ENCODE measurements at places on chromosomes 5 and 9.

- no peak for DNase-seq
Observed at GRCh38 chr9:18437315-18438201, 36.4 kb upstream of the ADAMTSL1 start.

GRCh38 chr9:129102791-129103594 is 7.6 kb downstream of the CRAT start:
- DNase-seq = no peak

DNA sequence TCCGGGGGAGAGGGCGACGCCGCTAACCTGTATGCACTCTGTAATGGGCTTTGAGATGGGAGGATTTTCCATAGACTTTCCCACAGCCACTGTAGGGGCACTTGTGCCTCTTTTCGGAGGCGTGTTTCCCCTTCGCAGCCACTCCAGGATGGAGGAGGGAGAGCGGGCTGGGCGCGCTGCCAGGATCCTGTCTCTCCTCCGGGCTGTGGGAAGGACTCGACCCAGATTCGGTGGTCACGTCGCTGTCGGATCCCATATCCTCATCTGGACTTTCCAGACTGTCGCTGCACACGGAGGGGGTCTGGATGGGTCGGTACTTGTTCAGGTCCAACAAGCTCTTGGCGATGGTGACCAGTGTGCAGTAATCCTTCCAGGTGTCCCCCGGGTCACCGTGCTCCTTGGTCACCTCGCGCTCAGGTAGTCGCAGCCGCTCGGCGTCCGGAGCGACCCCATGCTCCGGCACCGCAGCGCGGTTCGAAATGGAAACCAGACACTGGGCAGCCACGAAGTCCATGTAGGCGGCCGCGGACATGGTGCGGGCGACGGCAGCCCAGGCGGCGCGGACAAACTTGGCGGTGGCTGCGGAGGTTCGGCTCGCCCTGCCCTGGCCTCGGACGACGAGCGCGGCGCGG is 1.5 kb downstream of the KLF9 start:
- DNase-seq = peak; percentile 71

DNA sequence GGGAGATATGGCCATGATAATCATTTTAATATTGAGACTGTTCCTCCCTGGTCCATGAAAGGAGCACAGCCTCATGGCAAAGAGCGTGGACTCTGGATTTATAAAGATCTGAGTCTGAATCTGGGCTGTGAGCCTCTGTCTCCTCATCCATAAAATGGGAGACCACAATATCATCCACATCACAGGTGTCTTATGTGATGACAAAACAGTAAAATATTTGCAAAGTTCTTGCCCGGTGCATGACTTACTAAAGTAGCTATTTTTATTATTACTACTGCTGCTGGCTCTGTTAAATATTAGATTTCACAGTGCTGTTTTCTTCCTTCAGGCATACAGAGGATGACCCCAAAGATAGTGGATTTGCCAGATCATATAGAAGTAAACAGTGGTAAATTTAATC is 74.1 kb downstream of the TEK start:
- no peak for DNase-seq

DNA sequence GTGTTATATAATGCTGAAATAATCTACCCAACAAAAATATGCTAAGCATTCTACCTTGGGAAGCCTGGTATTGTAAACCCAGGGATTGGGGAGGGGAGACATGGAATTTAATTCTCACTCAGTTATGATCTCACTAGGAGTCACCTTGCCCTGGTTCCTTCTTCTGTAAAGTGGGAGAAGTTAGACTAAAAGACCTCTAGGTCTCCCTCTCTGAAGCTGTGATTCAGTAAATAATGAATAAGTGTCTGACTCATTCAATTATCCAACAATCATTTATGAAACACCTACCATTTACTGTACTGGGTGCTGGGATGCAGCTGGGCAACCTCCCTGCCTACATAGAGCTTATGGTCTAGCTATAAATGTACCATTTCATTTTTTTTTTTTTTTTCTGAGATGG is 20.2 kb upstream of the SPARC start:
- no peak for DNase-seq

DNA sequence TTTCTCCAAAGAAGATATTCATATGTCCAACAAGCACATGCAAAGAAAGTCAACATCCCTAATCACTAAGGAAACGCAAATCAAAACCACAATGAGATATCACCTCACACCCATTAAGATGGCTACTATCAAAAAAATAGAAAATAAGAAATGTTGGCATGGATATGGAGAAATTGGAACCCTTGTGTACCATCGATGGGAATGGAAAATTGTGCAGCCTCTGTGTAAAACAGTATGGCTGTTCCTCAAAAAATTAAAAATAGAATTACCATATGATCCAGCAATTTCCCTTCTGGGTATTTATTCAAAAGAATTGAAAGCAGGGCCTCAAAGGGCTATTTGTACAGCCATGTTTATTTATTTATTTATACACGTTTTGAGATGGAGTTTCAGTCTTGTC is 43.0 kb upstream of the HRH2 start:
- no peak for DNase-seq

DNA sequence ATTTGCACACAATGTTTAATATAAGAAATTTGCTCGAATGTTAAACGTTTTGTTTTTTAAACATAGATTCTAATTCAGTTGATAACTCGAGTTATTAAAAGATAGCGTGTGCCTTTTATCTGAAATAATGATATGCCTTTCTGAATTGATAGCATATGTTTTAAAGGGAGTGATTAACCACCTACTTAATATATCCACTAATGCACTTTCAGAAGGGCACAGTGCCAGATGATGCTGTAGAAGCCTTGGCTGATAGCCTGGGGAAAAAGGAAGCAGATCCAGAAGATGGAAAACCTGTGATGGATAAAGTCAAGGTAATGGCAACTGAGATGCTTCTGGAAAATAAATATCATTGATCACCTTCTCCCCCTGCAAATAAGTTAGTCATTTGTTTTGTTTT is 53.9 kb downstream of the ERAP1 start:
- DNase-seq = no peak

GRCh38 chr5:132883261-132883834 is 9.9 kb downstream of the LEAP2 start:
- peak; percentile 52 for DNase-seq

DNA sequence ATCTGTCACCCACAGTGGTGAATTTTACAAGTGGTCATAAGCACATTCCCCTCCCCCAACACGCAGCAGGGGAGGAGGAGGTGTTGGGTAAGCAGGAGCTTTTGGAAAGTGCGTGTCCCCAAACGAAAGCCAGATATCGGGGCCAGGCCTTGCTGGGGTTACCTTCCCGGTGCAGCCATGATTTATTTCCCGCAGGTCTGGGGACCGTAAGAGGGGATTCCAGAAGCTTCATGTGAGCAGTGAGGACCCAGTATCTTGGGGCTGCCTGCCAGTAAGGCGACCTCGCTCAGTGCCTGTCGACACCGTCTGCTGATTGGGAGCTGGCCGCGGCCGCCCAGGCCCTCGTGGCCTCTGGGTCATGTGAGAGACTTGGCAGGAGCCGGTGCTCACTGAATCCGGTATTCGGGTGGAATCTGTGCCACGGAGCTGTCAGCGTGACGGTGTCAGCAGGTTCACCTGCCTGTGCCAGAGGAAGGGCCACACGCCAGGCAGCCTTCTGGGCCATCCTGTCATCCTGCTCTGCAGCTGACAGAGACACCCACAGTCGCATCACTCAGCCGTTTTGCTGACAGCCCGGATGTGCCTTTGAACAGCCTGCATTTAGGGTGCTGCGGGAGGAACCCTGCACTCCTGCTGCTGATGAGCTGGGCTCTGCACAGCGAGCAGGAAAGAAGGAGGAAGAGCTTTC is 37.3 kb downstream of the SEC61B start:
- DNase-seq = peak; percentile 88

DNA sequence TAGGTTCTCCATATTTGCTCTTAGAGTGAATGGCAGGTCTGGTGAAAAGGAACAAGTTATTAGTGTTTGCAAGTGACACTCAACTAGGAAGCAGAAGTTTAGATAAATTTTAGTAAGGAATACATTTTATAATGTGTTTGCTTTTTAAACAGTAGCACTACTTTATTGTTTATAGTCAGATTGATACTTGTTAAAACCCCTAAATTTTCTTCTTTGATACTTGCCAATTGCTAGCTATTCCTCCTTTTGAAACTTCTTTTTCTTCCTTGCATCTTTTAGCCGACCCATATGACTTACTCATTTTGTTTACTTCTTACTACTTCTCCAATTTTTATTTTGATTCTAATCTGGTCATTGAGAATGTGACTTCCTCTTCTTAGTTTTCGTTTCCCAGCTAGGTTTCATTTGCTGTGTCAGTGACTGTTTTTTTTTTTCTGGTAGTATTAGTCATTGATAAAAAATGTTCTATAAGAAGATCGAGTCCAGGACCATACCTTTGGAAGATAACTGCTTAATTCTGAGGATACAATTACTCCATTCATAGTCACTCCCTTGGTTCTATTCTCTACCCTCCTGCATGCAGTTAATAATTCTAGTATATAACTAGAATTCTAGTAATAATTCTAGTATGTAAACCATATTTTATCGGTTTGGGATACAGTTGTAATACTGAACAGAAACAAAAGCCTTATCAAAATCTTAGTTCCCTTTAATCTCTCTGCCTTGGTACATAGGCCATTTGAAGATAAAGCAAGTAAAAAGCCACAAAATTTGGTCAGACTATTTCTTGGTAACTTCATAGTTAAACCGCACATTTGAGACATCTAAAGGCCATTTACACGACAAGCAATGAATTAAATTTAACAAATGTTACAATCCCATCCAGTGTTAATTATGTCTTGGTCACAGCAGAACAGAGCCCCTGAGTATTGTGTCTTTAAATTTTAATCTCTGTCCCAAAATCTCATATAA is 2.8 kb upstream of the RICTOR start:
- DNase-seq = no peak

GRCh38 chr9:33437205-33437604 is 10.2 kb downstream of the AQP3 start:
- DNase-seq = no peak

DNA sequence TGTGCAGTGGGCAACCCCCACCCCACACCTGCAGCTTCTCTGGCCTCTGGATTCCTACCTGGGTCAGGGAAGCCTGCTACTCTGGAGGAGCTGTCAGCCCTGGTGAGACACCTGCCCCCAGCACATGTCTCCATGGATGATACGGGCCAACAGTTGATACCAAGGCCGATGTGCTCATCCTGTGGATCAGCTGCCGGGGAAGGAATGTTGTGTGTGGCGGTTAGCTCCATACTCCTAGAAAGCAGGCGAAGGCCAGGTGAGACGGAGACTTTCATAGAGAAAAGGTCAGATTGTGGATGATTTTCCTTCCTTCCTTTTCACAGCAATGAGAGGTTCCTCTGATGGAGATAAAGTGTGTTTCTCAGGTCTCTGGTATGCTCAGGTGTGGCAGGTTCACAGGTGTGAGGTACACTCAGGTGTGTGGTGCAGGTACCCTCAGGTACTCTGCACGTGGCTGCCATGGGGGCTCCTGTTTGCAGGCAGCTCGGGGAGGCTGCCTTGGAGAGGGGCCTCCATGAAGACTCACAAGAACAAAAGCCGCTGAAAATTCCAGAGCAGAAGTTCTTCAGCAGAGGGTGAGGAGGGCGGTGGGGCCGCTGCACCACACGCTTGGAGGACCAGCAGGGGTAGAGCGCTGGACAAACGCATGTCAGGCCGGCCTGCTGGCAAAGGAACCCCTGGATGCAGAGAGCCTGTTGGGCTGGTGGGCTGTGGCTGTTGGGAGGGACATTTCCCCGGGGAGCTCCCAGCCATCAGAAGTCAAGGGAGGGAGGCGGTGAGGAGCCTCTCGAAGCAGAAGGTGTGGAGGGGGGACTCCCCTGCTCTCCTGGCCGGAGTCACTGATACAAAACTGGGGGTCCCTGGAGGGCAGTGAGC is 5.1 kb upstream of the AHRR start:
- DNase-seq = no peak

DNA sequence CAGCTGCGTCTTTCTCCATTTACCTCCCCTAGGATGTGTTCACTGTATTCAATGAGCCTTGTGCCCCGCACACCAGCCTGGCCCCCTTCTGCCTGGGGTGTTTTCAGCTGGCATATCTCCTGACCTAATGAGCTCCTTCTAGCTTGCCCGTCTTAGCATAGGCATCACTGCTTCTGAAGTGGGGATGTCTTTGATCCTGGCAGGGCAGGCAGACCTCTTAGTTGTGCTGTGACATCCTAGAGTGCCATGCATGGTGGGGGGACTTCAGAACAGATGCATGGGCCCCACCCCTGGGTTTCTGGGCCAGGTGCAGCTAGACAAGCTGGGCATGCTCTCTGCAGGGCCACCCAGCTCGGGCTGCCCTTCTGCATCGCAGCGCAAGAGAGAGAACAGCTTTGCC is 172.7 kb downstream of the GADD45G start:
- no peak for DNase-seq

DNA sequence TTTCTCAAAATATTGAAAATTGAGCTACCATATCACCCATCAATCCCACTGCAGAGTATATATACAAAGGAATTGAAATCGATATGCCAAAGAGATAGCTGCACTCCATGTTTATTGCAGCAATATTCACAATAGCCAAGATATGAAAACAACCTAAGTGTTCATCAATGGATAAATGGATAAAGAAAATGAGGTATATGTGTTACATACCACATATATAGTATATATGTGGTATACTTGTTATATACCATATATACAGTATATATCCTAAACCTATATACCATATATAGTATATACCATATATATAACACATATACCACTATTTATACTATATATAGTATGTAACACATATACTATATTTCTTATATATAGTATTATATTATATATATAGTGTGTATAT is 313.3 kb downstream of the ZNF608 start:
- no peak for DNase-seq

DNA sequence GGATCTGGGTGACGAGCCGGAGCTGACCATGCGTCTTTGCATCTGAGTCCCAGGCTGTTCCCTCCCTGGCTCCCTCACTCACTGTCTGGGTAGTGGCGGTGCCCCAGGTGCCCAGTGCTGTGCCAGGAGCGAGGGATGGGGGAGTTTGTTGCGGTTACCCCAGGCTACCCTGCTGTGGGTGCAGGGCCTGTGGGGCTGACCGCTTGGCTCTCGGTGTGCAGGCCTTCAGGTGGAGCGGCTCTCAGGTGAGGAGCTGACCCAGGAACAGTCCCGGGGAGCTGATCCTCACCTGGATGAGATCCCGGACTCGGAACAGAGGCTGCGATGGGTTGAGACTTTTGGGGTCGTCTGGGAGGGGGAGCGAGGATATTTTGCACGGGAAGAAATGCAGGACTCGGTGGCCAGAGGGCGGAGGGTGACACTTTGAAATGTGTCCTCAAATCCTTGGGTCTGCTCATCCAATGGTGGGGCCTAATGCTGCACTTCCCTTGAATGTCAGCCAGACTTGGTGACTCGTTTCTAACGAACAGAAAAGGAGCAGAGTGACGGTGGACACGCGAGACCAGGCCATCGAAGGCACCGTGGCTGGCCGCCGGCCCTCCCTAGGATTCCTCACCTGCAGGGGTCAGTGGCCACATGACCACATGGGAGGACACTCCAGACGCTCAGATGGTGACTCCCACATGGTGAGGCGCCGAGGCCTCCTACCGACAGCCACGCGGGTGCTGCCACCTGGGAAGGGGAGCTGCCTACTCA is 104.3 kb upstream of the RAPGEF1 start:
- DNase-seq = no peak

- no peak for DNase-seq
Observed at GRCh38 chr5:144504929-144505577, 334.4 kb downstream of the KCTD16 start.

- no peak for DNase-seq
Observed at GRCh38 chr5:135703016-135703550, 124.3 kb upstream of the CXCL14 start.
